Daoy (cell line): ENCODE measurements at places on chromosomes 16 and 17. TPM values are rescaled to one million over a fixed set of nuclear protein-coding genes. Genes with fewer than 3 reads are reported as not detected.

DNA sequence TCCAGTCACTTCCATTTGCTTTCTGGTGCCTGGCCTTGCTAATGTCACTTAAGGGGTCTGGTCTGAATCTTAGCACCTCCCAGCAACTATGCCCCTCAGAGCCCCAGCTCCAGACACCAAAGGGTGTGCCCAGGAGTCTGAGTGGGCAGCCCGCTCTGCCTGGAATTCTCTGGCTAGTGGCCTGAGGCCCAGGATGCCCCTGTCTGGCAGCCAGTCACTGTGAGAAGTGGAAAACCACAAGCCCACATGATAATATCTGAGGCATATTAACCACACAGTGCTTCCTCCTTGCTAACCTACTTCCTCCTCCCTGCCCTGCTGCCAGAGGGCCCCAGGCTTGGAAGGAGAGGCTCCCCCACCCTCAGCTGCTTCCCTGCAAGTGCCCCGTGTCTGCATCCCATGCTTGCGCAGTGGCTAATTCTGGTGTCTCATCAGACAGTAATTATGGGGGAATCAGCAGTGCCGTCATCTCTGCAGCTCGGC lies 14.0 kb downstream of the SRCIN1 start:
- DNase-seq, result peak; percentile 73

DNA sequence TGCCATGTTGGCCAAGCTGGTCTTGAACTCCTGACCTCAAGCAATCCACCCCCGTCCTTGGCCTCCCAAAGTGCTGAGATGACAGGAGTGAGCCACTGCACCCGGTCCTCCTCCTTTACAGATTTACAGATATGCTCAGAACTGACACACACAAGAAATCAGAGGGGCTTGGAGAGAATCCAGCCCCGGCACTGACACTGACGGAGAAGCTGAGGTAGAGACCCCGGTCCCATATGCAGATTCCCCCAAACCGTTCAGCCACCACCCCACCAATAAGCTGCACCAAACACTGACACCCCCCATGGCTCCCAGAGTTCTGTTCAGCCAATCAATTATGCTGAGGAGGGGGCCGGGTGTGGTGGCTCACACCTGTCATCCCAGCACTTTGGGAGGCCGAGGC lies 141.1 kb upstream of the RPH3AL start:
- no peak for DNase-seq

The CCDC154 gene
- not detected in 2 replicates for total RNA-seq

DNA sequence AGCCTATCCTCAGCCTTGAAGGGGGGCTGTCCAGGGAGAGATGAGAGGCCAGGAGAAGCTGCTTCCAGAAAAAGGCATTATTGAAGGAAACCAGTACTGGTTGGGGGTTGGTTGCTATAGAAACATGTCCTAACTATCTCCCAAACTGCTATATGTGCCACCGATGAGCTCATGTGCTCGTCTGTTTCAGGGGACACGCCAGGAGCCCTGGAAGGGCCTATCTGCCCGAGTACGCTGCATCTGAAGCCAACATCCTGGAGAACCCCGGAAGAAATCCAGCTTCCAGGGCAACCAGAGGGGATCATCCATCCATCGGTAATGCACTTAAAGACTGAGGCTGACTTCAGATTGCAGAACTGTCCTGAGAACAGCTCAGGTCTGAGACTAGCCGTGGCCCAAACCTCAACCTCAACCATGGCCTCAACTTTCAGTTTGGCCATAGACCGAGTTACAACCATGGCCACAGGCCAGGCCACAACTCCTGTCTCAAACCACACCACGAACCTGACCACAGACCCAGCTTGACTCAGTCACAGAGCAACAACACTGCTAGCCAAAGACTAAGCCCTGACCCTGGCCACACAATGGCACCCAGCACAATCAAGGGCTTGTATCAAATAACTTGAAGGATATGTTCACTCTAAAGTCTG lies 10.2 kb downstream of the PITPNM3 start:
- peak; percentile 65 for DNase-seq

DNA sequence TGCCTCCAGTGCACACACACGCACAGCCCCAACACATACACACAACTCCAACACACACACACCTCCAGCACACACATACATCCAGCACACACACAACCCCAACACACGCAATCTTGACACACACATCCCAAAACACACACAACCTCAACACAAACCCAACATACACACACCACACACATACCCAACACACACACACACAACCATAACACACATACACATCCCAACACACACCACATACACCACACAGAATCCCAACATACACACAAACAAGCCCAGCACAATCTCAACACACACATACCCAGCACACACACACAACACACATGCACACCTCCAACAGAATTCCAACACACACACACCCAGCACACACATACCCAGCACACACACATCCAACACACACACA lies 301.1 kb downstream of the ABCC12 start:
- DNase-seq, result no peak

DNA sequence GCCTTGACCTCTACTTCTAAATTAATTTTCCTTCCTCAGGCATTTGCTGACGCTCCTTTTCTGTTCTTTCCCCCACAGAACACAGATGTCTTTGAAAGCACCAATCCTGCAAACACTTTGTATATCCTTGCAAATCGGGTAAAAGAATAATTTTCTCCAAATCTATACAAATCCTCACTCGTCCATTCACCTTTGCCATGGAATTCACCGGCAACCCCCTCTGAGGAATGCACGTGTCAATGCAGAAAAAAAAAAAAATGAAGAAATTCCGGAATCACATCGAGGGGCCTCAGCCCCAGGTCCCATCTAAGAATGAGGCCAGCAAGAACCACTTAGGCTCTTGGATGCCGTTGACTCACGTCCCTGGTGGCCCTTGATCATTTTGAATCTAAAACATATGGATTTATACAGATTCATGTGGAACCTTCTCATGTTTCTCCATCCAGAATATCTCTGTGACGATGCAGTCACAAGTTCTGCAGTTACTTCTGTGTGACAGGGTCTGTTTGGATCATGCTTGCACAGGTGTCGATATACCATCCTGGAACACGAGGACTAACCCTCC lies 136.9 kb downstream of the RBFOX3 start:
- DNase-seq, result no peak

- no peak for DNase-seq
Observed at GRCh38 chr17:9056566-9056965, 35.3 kb downstream of the NTN1 start.

DNA sequence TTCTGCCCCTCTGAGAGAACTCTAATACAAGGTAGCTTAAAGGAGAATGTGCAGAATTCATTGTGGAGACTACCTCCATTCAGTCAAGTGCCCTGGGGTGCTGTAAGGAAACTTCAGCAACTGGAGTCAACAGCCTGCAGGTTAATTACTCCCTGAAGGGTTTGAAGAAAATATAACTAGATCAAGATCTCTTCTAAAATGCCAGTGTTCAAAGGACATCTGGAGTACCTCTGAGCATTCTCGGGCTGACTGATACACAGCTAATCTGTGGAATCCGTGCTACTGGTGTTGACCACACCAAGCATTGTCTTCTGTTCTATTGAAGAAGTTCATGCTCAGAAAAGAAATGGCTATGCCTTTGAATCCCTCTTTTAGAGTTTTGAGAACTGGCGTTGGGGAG lies 11.5 kb upstream of the ATXN1L start:
- DNase-seq, result no peak

GRCh38 chr17:82065638-82066303 lies at the start of gene DUS1L:
DUS1L (minus strand) TSS chr17:82065804; CDS start chr17:82065059, 745 bp downstream.
- DNase-seq, result peak; percentile 61

GRCh38 chr17:47615766-47616424 lies 33.8 kb upstream of the KPNB1 start:
- DNase-seq, result peak; percentile 32

DNA sequence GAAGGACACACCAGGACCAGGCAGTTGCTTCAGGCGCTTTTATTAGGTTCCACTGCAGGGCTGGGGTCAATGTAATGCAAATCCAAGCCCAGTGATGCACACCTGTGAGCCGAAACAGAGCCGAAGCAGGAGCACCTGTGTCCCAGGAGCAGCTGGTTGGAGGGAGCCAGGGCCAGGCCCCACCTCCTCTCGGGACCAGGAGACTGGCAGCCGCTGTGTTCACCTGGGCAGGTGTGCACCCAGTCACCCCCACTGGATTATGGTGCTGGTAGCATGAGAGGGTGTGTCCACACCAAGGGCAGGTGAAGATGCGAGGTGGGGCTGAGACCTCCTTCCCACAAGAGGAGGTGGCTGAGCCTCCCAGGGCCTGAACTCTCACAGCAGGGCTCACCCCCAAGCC lies 4.7 kb upstream of the FAAP100 start:
- DNase-seq, result no peak

The NMT1 gene
- 112 and 640 TPM in 2 replicates for total RNA-seq

GRCh38 chr16:22300427-22301071 lies 3.3 kb downstream of the POLR3E start:
- DNase-seq, result peak; percentile 38

The HNF1B gene
- not detected in 2 replicates for total RNA-seq

- DNase-seq, result no peak
Observed at GRCh38 chr16:76195648-76196047, 81.6 kb upstream of the CNTNAP4 start.

The KRTAP1-4 gene
- not detected in 2 replicates for total RNA-seq

DNA sequence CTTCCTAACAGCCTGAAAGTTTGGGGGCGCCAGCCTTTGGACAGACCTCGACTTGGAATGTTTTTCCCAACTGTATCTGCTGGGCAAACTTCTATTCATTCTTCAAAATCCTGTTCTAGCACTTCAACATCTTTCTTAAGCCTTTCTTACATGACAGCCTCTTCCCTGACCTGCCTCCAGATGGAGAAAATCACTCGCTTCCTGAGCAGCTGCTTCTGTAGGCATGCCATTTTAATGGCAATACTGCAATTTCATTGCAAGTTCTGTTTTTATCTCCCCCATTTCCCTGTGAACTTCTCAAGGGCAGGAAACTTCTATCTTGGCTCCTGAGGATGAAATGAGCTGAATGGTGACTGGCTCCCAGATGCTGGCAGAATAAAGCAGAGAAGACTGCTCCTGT lies 128.8 kb upstream of the ASIC2 start:
- DNase-seq, result no peak

The ZNF624 gene
- total RNA-seq, result 1.8 and 18.0 TPM in 2 replicates

GRCh38 chr17:47301831-47302230 lies 21.9 kb upstream of the EFCAB13 start:
- DNase-seq, result no peak

GRCh38 chr17:49566668-49567071 lies 9.0 kb upstream of the NXPH3 start:
- no peak for DNase-seq

- DNase-seq, result no peak
Observed at GRCh38 chr17:38410201-38410600, 18.1 kb upstream of the ARHGAP23 start.

DNA sequence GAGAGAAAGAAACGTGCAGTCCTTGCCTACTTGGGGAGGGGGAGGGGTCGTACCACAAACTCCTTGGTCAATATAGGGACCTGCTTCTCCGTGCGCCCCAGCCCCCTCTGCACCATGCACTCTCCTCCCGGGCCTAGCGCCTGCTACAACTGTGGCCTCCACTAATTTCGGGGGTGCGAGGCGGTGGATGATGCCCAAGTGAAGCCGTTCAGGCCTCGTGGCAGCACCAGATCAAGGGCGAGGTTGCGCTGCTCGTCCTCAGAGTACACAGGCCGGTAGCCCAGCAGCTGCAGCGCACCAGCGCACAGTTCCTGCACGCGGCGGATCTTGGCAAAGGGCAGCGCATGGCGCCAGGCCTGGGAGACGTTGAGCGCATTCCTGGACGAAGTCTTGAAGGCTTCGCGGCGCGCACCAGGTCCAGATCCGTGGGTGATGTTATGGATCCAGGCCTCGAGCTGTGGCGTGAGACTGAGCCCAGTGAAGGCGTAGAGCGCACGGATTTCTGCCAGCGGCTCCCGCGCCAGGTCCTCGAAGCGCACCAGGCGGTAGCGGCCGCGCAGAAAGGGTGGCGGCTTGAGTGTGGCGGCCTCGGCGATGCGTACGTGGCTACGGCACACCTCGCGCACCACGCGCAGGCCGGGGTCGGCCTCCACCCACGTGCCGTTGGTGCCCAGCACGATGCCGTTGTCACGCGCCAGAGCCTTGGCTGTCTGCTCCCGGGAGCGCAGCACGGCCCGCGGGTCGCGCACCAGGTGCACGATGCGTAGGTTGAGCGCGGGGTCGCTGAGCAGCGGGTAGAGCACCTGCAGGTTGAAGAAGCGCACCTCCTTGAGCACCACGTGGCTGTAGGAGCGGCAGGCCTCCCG lies 14.2 kb upstream of the TMEM170A start:
- DNase-seq, result no peak

DNA sequence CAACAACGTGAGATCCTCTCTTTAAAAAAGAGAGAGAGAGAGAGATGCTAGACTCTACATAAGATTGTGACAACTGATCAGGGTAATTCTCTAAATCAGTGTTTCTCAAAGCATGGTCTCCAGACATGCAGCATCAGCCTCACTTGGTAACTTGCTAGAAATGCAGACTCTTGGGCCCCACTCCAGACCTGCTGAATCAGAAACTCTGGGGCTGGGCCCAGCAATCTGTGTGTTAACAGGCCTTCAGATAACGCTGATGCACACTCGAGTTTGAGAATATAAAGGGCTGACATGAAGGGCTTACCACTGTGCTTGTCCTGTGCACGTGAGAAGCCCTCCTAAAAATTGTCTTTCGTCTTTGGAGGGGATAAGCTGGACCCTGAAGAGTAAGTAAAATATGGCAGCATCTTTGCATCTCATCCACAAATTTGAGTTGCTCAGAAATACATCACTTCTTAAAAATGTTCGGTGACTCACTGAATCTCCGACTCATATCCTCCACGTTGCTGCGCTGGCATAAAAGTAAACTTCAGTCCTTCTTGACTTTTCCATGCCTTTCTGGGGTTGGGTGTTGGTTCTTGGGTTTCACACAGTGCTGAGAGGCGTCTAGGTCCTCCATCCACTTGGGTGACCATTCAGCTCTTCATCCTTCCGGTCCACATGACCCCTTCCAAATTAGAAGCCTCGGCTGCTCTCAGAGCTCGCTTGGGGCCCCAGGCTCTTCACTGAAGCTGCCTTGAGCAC lies 26.1 kb upstream of the KDM8 start:
- peak; percentile 58 for DNase-seq

DNA sequence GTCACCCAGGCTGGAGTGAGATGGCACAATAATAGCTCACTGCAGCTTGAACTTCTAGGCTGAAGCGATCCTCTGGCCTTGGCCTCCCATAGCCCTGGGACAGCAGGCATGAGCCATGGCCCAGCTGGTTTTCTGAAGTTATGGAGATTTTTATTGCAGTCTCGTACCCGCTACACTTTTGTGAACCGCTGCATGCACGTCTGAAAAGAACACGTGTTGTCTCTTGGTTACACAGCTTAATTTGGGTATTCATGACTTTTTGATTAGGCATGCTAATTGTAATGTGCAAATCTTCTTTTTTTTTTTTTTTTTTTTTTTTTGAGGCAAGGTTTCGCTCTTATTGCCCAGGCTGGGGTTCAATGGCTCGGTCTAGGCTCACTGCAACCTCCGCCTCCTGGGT lies 13.4 kb downstream of the SLC25A10 start:
- no peak for DNase-seq
